ENCODE measurements at places on chromosomes 13 and 19. TPM values are rescaled to one million over a fixed set of nuclear protein-coding genes. Genes with fewer than 3 reads are reported as not detected.
A peak's percentile ranks its signal among the peaks of the same experiment; 100 is the strongest.

DNA sequence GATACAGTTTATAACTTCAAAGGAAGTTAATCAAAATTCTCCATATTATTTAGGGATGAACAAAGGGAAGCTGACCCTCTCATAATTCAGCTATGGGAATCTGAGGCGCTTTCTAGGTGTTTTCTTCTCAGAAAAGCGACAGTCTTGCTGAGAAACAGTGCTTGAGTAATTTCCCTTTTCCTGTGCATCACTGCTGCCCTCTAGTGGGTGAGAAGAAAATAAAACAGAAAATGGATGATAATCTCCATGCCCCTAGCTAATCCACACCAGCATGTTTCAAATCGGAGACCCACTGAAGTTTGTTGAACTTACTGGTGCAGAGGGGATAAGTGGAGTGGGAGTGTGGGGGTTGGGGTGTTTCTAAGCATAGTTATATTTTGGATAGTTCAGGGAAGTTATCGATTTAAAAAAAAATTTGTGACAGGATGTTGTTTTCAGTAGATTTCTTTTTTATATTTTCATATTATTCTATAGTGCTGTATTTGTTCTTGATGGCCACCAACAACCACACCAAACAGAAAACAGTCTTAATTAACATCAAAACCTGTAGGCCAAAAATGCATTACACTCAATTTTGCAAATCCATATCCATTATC, 21.4 kb downstream of the LCP1 start:
- DNase-seq, result peak; percentile 23

GRCh38 chr13:73900591-73900990, 233.6 kb downstream of the KLF12 start:
- DNase-seq, result no peak

- DNase-seq, result no peak
Measured at GRCh38 chr19:55308281-55308680, 16.9 kb downstream of the TMEM150B start.

DNA sequence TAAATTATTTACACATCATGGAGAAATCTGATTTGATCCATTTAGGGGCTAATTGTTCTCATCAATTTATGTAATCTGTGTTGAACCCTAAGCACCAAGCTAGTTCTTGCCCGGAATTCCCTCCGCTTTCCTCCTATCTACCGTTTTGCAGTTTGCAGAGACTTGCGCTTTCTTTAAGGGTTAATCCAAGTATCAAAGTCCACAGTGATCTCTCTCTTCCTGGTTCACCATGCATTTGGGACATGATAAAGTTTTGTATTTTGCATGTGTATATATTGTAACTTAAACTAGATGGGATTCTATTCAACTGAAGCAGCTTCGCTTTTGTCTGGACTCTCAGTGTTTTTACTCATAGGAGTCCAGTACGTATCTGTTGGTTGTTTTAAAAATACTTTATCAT, 13.8 kb upstream of the KLF5 start:
- DNase-seq, result no peak

The DZIP1 gene
- total RNA-seq, result 25.3 TPM

GRCh38 chr19:10544753-10545251, 1.1 kb downstream of the ATG4D start:
- no peak for DNase-seq

DNA sequence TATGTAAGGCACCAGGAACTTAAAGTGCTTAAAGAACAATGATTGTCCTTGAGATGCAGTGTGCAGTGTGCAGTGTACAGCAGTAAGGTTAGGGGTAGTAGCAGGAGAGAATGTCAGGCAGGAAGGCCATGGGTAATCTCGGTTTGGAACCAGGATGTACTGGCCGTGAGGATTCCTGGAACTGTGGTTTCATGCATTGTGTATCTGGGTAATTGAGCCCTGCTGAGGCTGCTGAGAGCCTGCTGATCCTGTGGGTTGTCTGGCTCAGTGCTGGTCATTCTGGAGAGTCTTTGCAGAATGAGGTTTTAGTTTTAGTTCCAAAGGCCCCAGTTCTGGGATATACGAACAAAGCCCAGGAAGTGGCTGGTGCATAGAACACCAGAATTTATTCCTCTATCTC, 71.0 kb downstream of the ZNF568 start:
- DNase-seq, result no peak

- no peak for DNase-seq
Measured at GRCh38 chr13:72384186-72384823, 343.1 kb downstream of the MZT1 start.

Data from kidney epithelial cell (primary cell).